Activated CD4-positive, alpha-beta T cell treated with anti-CD3 and anti-CD28 coated beads, Interleukin-2, amount 50 U/mL, for 24 hours (primary cell): ENCODE measurements at places on chromosomes 1 and 21.

- no peak for DNase-seq
These were observed 28.6 kb upstream of the PLEKHG5 start for GRCh38 chr1:6519935-6520671.

DNA sequence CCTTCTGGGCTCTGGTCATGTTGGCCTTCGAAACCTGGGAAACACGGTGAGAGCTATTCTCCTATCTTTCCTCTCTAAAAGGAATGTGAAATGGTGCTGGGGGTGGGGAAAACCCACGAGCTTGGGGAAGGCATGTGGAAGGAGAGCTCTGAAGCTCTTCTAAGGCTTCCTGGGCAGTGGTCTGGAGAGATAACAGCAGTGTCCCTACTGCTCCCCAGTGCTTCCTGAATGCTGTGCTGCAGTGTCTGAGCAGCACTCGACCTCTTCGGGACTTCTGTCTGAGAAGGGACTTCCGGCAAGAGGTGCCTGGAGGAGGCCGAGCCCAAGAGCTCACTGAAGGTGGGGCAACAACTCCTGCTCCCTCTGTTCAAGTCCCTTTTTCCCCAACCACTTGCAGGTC lies 2.8 kb downstream of the USP21 start:
- DNase-seq: no peak

- no peak for DNase-seq
These were observed 16.7 kb downstream of the AMPD2 start for GRCh38 chr1:109636201-109636952.

GRCh38 chr1:247471445-247472016 lies 13.6 kb upstream of the OR2B11 start:
- no peak for DNase-seq

DNA sequence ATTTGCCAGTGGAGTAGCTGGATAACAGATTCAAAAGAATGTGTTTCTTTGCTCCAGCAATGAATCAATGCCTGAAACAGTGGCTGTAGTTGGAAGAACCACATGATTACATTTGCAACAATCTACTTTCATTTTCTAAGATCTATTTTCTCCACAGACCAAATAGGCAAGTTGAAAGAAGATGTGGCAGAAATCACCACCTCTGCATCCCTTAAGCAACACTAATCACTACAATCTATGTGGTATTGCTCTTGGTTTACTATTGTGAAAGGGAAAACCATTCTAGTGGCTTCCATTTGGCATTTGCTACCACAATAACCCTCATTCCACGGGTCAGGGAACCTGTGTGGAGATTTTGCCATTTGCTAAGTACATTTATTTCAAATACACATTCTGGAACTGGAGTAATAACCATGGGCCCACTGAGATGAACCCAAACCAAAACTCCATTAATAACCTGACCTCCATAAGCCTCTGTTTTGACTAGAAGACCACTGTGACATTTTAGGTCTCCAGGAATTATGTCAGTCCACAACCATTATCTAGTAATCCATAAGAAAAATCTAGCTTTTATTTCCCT lies 66.3 kb downstream of the C1orf185 start:
- no peak for DNase-seq

GRCh38 chr1:43530483-43531106 lies at the start of gene PTPRF:
PTPRF (plus strand) TSS chr1:43530883; CDS start chr1:43545076, 14,193 bp downstream.
- DNase-seq: no peak

DNA sequence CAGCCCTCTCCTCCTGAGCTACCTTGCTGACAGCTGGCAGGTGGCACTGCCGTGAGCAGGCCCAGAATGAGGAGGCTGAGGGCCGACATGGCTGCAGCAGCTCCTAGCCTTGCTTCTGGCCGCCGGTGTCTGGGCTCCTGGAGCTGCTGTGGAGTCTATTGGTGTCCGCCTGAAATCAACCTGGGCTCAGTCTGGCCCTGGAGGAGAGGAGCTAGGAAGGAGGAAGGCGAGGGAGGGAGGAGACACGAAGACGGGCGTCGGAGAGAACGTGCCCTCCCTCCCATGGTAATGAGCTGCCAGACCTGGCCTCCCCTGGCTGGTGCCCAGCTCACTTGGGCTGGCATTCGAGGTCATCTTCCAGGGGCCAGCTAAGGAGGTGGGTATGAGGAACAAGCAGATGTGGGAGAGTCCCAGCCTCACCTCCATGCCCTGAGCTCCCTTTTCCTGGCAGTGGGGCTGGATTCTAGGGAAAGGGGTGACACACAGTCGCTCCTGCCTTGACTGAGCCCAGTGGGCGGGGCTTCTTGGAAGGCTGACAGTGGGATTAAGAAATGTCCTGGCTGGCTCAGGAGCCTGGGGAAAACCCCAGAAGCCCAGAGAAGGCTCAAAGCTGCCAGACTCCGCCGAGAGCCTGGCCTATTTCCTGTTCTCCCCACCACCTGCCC lies at the start of gene PDZK1IP1:
TSS of gene PDZK1IP1 (minus strand) at position 193 of the 665 bp plus-strand sequence. CDS start at position 89, 104 bp downstream.
- DNase-seq: no peak

DNA sequence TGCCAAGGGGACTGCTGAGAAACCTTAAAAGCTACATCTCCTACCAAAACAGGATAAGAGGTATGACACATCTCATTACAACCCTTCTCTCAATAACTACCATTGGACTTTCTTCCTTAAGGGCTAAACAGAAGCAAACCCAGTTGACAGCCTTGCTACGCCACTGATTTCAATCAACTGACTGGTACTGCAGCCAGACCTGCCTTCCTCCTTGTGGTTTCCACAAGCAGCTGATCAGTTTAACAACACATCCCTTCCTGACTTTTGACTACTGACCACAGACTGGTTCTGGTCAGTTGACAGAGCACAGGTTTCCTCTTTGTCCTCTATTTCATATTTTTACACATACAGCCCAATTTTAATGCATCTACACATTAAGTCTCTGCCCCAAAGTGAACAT lies 108.8 kb downstream of the ADAMTS1 start:
- no peak for DNase-seq

DNA sequence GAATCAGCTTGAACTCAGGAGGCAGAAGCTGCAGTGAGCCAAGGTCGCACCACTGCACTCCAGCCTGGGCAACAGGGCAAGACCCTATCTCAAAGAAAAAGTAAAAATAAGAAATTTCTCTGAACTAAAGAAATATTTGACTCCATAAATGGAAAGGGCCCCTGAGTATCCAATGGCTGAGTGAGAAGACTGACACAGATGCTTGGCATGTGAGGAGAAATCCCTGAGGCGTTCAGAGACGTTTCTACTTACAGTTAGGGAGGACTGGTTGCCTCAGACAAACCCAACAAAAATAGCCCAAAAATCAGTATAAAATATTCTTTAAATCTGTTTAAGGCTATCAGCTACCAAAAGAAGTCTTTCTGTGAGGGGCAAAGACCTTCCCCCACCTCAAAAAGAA lies 3.0 kb upstream of the SUMO3 start:
- no peak for DNase-seq

GRCh38 chr1:214623430-214623829 lies 20.4 kb downstream of the CENPF start:
- no peak for DNase-seq

DNA sequence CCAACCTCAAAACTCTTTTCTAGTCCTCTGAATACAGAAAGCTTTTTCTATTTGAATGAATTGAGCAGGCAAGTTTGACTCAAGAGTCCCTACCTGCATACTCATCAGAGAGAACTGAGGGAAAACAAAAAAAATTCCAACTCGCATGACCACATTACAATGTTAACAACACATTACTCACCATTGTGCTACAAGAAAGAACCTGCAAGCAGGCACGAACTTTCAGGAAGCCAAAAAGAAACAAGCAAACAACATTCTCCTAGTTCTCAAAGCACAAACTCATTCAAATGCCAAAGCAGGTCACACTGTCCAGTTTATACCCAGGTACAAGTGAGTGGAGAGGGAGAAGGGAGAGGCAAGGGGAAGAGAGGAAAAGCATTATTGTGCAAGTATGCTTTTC lies 14.6 kb downstream of the OTUD7B start:
- DNase-seq: no peak

DNA sequence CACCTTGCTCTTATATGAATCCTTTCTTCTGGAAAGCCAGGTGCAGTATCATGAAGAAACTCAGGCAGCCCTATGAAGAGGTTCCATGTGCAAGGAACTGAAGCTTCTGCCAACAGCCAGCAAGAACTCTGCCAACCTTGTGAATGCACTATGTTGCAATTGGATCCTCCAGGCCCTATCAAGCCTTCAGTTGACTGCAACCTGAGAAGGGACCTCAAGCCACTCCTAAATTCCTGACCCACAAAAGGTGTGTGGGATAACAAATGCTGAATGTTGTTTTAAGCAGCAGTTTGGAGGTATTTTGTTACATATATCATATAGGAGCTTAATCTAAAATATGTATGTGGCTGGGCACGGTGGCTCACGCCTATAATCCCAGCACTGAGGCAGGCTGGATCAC lies 84.0 kb downstream of the RERE start:
- no peak for DNase-seq

DNA sequence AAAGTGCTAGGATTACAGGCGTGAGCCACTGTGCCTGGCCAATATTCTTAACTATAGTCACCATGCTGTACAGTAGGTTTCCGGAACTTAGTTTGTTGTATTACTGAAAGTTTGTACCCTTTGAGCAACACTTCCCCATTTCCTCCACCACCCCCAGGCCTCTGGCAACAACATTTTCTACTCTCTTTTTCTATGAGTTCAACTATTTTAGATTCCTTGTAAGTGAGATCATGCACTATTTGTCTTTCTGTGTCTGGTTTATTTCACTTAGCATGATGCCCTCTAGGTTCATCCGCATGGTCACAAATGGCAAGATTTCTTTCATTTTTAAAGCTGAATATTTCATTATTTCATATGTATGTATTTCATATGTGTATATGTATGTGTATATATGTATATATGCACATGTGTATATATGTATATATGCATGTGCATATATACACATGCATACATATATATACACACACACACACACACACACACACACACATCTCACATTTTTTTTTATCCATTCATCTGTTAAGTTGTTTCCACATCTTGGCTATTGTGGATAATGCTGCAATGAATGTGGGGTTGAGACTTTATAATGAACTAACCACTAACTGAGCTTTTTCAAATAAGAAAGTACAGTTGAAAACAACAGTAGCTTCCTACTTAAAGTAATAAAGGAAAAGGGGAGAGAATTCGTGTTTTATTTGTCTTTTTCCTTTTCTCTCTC lies 256.8 kb upstream of the C1orf105 start:
- no peak for DNase-seq

- no peak for DNase-seq
These were observed 16.1 kb downstream of the HIVEP3 start for GRCh38 chr1:41902664-41903063.

GRCh38 chr1:229139331-229140118 lies 131.4 kb upstream of the RAB4A start:
- DNase-seq: no peak
